ENCODE measurements at places on chromosomes 2 and 18.

GRCh38 chr2:143700865-143701264, 571.6 kb downstream of the ARHGAP15 start:
- no peak for DNase-seq

DNA sequence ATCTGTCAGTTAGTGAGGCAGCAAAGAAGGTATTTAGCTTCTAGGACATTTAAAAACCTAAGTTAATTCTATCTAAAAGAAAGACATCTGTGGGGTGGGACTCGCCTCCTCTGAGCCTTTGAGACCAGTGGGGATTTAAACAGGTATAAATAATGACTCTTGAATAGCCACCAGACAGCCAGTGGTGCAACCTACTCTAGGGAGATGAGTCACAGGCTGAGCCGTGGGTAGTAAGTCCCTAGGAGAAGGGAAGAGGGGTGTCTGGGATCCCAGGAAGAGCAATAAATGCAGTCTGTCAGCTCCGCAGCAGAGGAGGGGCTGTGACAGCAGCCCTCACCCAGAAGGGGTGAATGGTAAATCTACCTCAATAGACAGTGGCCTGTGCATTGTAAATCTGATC, 43.1 kb upstream of the GALNT3 start:
- no peak for DNase-seq

DNA sequence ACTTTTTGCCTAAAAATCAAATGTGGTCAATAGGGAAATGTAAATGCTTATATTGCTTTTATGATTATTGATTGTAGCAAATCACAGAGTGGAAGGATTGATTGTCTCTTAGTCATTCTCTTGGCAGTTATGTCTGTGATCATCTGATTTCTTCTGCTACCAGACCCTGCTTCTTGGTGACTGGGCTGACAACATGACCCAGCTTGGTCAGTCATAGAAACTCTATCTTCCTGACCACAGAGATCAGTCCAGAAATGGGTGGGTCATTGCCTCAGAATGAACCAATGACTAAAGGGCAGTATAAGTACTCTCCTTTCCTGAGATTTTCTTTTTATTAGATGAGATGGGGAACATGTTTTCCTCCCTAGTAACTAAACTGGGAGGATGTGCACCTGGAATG, 87.6 kb downstream of the MAIP1 start:
- no peak for DNase-seq

DNA sequence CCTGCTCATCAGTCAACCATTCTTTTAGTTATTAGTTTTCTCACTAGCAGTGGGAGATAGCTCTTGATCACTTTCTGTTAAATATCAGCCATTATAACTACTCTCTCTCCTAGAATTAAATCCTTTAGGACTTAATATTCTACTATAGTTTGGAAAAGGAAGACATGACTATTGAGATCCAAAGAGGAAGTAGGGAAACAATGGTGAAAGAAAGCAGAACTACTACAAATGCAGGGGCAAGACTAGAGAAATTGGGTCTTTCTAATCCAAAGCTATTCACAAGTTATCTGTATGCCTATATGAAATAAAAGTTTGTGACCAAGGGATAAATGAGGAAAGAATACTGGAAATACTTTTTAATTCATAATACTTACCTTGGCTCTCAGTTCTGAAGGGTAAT, 65.1 kb downstream of the SRBD1 start:
- DNase-seq: no peak

GRCh38 chr2:213763963-213764362, 479.7 kb downstream of the SPAG16 start:
- DNase-seq: no peak

DNA sequence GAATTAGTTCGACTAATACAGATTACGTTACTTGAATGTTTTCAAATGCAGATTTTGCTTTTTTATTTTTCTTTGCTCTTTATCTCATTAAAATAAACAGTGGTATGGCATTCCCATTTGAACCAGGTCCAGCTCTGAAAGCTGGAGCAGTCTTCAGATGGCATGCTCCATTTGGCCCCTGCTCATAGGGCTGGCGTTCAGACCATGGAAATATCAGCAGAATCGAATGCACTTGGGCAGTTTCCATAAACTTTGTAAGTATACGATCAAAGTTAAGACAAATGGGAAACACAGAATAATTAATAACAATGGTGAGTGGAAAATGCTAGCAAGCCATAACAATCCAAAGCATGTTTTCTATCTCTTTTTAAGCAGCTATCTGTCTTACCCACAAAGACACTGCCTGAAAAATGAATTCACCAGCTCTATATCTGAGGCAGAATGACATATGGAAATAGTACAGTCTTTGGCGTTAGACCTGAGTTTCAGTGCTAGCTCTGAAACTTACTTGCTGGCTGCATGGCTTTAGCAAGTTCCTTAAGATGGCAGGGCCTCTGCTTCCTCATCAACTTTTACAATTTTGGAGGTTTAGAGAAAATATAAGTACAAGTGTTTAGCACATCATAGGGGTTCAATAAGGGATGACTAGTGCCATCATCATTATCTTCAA, 131.6 kb downstream of the BCL2 start:
- no peak for DNase-seq

- no peak for DNase-seq
Measured at GRCh38 chr2:205613970-205614559, 68.2 kb upstream of the NRP2 start.

DNA sequence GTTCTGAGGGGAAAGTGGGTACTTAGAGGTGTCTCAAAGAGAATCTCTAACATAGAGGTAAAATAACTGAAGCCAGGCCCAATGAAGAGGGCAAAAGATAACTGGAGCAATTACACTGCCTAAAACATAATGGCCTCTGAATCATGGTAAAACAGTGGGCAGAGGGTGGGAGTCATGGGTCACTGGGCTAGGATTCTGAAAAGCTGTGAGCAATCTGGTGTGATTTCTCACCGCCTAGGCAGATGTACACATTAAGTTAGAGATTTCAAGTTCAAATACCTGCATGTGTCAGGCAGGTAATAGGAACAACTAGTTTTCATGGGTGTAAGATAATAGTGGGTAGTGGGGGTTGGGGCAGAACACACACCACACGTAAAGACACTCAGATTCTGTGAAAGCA, 45.6 kb downstream of the INSIG2 start:
- no peak for DNase-seq

- DNase-seq: no peak
Measured at GRCh38 chr2:189574793-189575475, 5.7 kb downstream of the SLC40A1 start.

DNA sequence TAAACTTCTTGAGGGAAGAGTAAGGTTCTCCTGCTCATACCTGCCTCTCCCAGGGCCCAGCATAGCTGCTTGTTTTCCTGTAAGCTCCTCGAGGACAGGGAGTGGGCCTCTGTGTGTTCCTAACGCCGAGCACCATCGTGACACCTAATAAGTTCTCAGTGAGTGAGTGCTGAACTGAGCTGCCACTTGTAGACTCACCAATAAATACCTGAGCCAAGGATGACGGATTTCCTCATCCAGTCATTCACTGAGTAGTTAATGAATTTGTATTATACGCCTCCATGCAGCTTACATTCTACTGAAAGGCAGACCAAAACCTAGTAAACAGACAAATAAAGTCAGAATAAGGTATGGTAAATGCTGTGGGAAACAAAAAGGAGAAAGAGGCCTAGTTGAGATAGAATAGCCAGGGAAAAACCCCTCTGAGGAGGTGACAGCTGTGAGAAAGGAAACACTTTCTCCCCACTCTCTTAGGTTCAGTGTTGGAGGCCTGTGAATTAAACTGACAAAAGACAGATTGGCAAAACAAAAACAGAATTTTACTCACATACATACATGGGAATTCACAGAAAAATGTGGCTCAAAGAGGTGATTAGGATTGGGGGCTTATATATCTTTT, 138.6 kb downstream of the B3GNT2 start:
- no peak for DNase-seq

- no peak for DNase-seq
Measured at GRCh38 chr2:130824492-130825061, 12.1 kb upstream of the ARHGEF4 start.

DNA sequence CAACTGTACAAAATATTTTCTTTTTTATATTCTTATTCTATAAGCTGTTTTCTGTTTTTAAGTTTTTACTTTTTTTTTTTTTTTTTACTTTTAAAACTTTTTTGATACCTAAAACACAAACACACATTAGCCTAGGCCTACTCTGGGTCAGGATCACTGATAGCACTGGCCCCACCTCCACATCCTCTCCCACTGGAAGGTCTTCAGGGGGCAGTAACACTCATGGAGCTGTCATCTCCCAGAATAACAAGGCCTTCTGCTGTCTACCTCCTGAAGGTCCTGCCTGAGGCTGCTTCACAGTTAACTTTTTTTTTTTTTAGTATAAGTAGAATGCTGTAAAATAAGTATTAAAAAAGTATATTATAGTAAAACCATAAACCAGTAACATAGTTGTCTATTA, 415.1 kb downstream of the PTPRM start:
- no peak for DNase-seq
